ENCODE measurements at places on chromosomes 5 and 9.

DNA sequence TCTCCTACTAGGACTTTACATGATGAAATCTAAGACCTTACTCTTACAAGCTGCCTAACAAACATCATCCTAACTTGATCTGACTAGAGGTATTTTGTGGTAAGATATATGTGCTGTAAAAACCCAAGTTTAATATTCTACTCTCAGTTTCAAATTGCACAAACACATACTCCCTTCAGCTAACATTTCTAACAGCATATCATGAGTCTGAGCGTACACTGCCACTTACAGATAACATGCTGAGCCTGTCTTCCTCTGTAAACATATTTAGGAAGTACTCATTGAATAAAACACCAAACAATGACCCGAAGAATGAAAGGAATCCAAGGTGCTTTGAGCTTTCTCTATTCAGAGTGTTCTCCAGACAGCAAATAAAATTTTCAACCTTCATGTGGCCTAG lies 7.9 kb upstream of the ESM1 start:
- no peak for DNase-seq

- DNase-seq = no peak
These were observed 33.5 kb upstream of the SPARC start for GRCh38 chr5:151720215-151720614.

GRCh38 chr5:40436535-40437237 lies 243.0 kb upstream of the PTGER4 start:
- no peak for DNase-seq

DNA sequence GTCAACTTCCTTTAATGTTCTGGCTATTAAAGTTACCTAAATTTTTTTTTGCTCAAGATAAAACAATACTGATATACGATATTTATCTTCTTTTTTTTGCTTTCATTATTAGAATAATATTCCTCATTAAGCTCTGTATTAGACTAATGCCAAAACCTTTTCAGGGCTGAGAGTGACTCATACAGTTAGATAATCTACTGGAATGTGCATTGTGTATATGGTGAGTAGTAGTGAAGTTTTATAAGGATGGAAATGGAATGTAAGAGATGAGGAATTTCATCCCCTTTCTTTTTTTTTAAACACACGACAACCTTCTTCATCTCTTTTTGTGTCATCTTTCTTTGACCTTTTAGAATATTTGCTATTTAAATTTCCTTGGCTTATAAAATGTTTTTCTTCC lies 268.6 kb downstream of the ISL1 start:
- no peak for DNase-seq

DNA sequence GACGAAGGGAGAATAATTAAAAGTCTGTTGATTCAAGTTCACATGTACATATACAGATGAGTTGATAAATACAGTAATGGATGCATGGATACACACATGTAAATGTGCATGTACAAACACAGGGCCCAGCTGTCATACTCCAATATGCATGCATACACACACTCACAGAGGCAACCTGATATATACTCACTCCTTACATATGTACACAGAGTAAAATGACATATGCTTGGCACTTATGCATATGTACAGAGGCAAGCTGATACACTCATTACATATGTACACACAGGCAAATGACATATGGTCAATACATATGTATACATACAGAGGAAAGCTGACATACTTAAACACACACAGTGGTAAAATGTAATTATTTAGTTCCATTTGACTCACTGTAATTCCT lies 7.2 kb upstream of the TMEFF1 start:
- no peak for DNase-seq
